HT1080 (cell line): ENCODE measurements at places on chromosomes 1 and 21. TPM values are rescaled to one million over a fixed set of nuclear protein-coding genes. Genes with fewer than 3 reads are reported as not detected.

- DNase-seq: no peak
Observed at GRCh38 chr1:234967121-234967520, 161.5 kb downstream of the TOMM20 start.

DNA sequence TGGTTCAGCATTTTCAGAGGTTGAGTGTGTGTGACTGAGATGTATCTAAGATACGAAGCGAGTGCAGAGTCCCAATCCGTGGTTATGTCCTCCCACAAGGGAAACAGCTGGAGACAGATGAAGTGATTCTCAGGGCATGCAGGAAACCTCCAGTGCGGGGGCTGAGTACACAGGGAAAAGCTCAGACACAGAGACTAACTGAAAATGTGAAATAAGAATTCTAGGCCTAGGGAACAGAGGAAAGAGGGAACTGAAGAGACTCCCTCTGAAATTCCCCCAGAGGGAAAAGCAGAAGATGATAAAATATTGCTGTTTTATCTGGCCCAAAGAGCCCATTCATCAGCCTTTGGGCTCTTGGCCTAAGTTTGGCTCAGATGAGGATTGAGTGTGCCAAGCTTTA lies 116.8 kb downstream of the LRRC53 start:
- DNase-seq: no peak

ACBD3 gene
- 20.4 and 24.2 TPM in 2 replicates for total RNA-seq

DNA sequence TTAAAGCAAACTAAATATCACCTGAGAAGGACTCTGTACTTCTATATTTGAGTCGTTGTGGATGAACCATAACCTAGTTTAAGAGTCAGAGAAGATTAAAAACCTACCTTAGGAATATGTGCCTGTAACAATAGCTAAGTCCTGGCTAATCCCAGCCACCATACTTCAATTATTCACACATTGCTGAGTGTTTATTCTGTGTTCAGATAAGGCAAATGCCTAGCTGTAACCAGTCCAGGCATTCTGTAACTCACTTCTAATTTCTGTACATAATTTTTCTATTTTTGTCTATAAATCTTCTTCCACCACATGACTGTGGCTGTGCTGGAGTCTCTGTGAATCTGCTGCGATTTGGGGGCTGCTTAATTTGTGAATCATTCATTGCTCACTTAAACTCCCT lies 441.9 kb upstream of the ADAMTS5 start:
- no peak for DNase-seq

BCAR3 gene
- total RNA-seq: 156 and 163 TPM in 2 replicates

- no peak for DNase-seq
Observed at GRCh38 chr1:153400244-153400643, 9.4 kb upstream of the S100A8 start.

DNA sequence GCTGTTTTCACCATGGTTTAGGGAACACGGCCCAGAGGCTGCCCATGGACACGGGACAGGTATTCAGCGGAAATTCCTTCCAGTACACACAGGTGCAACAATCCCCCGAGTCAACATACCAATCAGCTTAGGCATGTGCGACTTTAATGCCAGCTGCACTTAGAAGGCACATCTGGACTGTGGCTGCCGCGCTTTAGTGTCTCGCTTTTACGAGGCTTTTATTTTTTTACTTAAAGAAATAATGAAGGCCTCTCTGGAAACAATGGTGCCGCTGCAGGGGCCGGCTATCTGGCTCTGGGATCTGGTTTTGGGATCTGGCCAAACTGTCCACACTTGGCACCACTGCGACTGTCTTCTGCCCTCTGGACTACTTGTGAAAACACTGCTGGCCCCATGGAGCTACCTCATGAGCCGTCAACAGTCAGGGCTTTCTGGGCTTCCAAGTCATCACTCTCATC lies 55.5 kb downstream of the SLC66A1 start:
- DNase-seq: no peak

PCBP3 gene
- total RNA-seq: not detected in 2 replicates

GRCh38 chr1:99268021-99268420 lies 3.7 kb downstream of the PLPPR4 start:
- DNase-seq: no peak

COL9A2 gene
- 0.07 and 0.43 TPM in 2 replicates for total RNA-seq

- no peak for DNase-seq
Observed at GRCh38 chr1:168453056-168453455, 90.7 kb downstream of the XCL2 start.

AZIN2 gene
- 2.3 and 5.5 TPM in 2 replicates for total RNA-seq

GRCh38 chr1:10661453-10661852 lies 135.0 kb downstream of the CASZ1 start:
- DNase-seq: no peak

- DNase-seq: no peak
Observed at GRCh38 chr1:12776801-12777557, 3.4 kb downstream of the PRAMEF12 start.

AADACL4 gene
- not detected in 2 replicates for total RNA-seq

- DNase-seq: no peak
Observed at GRCh38 chr21:18235545-18235944, 9.1 kb upstream of the CHODL start.

TMEM269 gene
- 0.03 TPM in 1 of 2 replicates, not detected in the other for total RNA-seq

DNA sequence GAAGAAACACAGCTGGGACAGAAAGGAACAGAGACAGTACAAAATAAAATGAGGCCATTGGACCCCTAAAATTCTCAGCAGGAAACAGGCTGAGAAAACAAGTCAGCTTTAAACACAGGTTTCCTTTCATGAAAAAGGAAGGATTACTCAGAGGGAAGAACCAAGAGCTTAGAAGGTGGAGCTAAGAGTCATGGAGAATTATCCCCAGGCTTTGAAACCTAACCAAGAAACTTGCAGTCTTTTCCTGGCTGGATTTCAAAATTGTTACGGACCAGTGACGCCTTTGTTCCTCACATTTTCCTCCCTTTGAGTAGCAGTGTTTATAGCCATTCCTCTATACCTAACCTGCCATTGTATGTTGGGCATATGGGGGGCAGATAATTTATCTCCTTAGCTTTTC lies 8.8 kb downstream of the HMGB4 start:
- DNase-seq: peak; percentile 56

BMP8B gene
- not detected in 2 replicates for total RNA-seq

KRTAP20-4 gene
- not detected in 2 replicates for total RNA-seq

DNA sequence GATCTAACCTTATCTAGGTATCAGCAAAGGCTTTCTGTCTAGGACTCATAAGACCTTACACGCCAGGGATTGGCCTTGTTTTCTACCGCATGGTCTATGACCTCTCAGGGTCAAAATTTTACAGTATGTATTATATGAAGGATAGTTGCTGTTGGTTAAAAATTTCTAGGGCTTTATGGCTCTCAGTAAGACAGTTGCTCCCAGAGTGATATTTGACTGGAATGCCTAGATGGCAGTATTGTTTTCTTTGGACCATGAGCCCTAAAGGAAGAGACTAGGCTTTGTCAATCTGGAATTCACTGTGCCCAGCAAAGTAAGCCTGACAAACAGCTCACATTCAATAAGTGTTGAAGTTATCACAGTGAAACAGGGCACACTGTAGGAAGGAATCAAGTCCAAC lies 37.6 kb downstream of the C1orf87 start:
- DNase-seq: no peak

GUCA2A gene
- 0.69 TPM in 1 of 2 replicates, not detected in the other for total RNA-seq

INAVA gene
- total RNA-seq: not detected in 2 replicates
